ENCODE measurements at places on chromosomes 7 and 10. TPM values are rescaled to one million over a fixed set of nuclear protein-coding genes. Genes with fewer than 3 reads are reported as not detected.

PRTFDC1 gene
- 14.0 TPM for total RNA-seq

NODAL gene
- total RNA-seq = 0.04 TPM

FGL2 gene
- total RNA-seq = 21.7 TPM

LIPF gene
- total RNA-seq = not detected

SCIN gene
- 0.27 TPM for total RNA-seq

ATG9B gene
- total RNA-seq = 0.22 TPM

HOXA5 gene
- 9.4 TPM for total RNA-seq

AOC1 gene
- total RNA-seq = 0.04 TPM

SPDYE8 gene
- total RNA-seq = 0.09 TPM

FAM24B gene
- 2.3 TPM for total RNA-seq

CCDC3 gene
- 10.5 TPM for total RNA-seq

PDK4 gene
- total RNA-seq = 13.6 TPM

DPY19L1 gene
- 22.5 TPM for total RNA-seq

TEX47 gene
- not detected for total RNA-seq

MYH16 gene
- total RNA-seq = not detected

TES gene
- 23.2 TPM for total RNA-seq

C7orf57 gene
- total RNA-seq = 0.09 TPM

SCD gene
- 10.4 TPM for total RNA-seq

NPSR1 gene
- total RNA-seq = 0.31 TPM

TTYH3 gene
- 21.1 TPM for total RNA-seq

ITIH5 gene
- 34.2 TPM for total RNA-seq

MRC1 gene
- total RNA-seq = 13.4 TPM

PRSS37 gene
- not detected for total RNA-seq

CDHR1 gene
- total RNA-seq = 0.27 TPM

LEP gene
- not detected for total RNA-seq

BBS9 gene
- total RNA-seq = 23.5 TPM

AKR1D1 gene
- total RNA-seq = not detected
